AG09319 (cell line): ENCODE measurements at places on chromosomes 12 and 14.
A peak's percentile ranks its signal among the peaks of the same experiment; 100 is the strongest.

- peak; percentile 4 for DNase-seq
Measured at GRCh38 chr12:5808981-5809380, 136.1 kb downstream of the ANO2 start.

DNA sequence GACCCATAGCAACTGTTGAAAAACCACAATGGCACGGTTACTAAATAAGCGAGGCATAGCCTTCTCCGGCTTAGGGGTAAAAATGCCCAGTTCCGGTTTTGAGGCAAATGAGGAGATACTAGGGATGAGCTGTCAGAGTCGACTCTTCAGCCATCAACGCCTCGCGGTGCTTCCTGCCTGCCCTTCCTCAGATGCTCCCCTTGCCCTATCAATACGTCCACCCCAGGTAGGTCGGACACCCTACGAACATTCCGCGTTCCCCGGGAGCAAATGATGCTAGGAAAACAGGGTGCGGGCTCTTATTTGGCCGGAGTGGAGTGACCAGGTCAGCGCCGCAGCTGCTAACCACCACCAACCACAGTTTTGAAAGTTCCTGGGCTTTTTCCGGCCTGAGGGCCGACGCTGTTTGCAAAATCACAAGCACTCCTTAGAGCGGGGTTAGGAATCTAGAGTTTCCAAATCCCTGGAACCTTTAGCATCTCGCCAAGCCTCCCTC lies 1.2 kb downstream of the SRSF9 start:
- DNase-seq = peak; percentile 27

GRCh38 chr14:56514663-56515371 lies 64.8 kb upstream of the TMEM260 start:
- DNase-seq = no peak

DNA sequence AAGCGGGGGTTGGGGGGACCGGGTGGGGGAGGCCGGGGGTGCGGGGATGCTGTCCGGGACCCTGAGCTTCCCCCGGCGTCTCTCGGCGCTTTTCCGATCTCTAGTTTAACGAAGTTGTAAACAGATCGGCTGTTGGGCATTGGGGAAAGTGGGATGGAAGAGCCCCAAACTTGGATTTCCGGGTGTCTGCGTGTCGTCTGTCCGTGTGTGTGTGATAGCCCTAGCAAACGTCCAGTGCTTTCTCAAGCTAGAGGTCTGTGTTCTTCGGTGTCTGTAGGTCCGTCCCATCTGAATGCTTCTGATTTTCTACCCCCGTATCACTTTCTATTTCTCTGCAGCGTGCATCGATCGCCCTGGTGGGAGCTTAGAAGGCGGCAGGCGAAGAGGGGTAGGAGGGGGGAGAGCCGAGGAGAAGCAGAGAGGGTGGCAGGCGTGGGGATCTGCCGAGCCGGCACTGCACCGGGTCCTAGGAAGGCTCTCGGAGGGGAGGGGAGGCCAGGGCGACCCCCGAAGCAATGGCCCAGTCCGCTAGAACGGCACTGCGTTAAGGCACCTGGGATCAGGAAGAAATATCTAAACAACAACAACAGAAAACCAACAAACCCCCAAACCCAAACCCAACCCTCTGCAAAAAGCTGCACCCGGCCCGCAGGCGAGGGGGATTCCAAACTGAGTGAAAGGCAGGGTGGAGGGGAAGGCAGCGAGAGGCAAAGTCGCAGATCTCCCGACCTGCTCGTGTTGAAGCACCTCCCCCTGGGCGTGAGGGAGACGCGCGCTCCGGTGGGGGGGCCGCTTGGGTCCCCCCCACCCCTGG lies 1.0 kb downstream of the KCNA1 start:
- no peak for DNase-seq

DNA sequence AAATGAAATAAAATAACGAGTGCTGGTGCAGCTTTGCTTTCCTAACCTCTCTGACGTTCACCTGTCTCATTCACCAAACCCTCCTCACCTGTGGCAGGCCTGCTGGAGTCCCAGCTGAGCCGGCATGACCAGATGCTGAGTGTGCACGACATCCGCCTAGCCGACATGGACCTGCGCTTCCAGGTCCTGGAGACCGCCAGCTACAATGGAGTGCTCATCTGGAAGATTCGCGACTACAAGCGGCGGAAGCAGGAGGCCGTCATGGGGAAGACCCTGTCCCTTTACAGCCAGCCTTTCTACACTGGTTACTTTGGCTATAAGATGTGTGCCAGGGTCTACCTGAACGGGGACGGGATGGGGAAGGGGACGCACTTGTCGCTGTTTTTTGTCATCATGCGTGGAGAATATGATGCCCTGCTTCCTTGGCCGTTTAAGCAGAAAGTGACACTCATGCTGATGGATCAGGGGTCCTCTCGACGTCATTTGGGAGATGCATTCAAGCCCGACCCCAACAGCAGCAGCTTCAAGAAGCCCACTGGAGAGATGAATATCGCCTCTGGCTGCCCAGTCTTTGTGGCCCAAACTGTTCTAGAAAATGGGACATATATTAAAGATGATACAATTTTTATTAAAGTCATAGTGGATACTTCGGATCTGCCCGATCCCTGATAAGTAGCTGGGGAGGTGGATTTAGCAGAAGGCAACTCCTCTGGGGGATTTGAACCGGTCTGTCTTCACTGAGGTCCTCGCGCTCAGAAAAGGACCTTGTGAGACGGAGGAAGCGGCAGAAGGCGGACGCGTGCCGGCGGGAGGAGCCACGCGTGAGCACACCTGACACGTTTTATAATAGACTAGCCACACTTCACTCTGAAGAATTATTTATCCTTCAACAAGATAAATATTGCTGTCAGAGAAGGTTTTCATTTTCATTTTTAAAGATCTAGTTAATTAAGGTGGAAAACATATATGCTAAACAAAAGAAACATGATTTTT lies 17.1 kb upstream of the AMN start:
- DNase-seq = no peak

GRCh38 chr14:100605706-100606686 lies 18.8 kb upstream of the BEGAIN start:
- DNase-seq = no peak

GRCh38 chr14:69323999-69324282 lies 64.0 kb downstream of the GALNT16 start:
- DNase-seq = no peak
